ENCODE measurements at places on chromosomes 12 and 14.

GRCh38 chr12:78531831-78532458, 332.6 kb upstream of the SYT1 start:
- no peak for DNase-seq

- DNase-seq, result no peak
These were observed 1.2 kb downstream of the ZBTB25 start for GRCh38 chr14:64502456-64502855.

DNA sequence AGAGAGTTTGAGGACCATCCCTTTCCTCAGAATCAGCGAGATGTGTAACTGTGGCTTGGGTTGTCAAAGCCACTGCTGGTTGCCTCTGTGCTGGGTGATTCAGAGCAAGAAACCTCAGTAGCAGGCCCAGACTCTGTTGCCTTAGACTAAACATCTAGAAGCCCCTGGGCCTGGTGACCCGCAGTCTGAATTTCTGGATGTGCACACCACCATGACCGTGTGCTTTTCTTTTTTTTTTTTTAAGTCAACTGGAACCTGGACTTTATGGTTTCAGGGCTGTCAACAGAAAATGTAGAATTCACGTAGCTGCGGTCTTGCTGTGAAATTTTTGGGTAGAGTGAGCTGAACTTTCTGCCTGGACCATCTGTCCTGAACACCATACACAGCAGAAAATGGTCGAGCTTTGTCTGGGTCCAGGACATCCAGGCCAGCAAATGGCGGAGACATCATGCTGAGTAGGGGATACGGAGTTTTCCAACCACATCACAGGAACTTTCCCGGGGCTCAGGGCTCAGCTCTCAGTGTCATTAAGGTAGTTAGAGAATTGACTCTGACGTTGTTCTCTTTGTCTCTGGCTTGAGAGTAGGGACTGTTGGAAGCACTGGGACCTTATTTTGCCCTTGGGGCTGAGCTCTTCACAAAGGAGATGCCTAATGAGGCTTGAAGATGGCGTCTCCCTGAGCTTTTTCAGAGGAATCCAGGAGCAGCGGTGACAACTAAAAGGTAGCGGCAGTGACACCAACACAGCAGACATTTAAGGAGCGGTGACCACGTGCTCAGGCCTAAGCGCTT, 23.0 kb upstream of the BATF start:
- no peak for DNase-seq

DNA sequence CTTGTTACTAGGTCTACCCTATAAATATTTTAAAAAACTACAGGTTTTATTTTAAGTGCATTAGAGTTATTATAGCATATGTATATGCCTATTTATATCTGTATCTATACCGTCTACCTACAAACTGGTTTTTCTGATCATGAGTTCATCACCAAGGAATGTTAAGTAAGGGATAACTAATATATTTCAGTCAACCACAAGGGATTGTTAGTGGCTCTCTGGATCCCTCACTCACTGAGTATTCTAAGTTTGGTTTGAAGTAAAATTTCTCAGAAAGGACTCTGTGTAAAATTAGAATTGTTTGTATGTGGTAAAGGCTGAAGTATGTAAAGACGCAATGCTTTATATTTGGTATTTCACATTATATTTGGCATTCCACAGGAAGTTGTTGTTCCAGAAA, 4.8 kb downstream of the EPYC start:
- DNase-seq, result no peak

- no peak for DNase-seq
These were observed 62.0 kb upstream of the DUSP6 start for GRCh38 chr12:89414322-89414721.

DNA sequence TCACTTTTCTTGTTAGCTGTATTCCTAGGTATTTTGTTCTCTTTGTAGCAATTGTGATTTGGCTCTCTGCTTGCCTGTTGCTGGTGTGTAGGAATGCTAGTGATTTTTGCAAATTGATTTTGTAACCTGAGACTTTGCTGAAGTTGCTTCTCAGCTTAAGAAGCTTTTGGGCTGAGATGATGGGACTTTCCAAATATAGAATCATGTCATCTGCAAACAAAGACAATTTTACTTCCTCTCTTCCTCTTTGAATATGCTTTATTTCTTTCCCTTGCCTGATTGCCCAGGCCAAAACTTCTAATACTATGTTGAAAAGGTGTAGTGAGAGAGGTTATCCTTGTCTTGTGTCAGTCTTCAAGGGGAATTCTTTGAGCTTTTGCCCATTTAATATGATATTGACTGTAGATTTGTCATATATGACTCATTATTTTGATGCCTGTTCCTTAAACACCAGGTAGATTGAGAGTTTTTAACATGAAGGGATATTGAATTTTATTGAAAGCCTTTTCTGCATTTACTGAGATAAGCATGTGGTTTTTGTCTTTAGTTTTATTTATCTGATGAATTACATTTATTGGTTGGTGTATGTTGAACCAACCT, 26.7 kb downstream of the CLECL1 start:
- DNase-seq, result no peak

GRCh38 chr14:101738703-101739320, 22.7 kb upstream of the PPP2R5C start:
- DNase-seq, result no peak

DNA sequence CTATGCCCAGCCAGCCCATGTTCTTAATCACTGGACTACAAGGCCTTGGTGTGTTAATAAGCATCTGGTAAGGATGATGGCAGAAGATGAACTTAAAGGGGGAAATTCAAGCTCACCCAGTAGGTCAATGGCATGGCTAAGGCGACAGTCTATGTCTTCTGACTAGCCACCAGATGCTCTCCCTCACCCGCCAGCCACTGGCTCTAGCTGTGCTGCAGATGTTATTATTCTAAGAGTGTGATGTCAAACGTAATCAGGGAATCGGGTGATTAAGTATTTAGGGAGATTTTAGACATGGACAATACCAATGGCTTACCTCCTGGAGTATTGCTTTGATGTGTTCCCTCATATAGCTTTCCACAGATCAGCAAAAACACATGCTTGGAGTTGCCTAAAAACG, 39.2 kb upstream of the MAX start:
- DNase-seq, result no peak

- DNase-seq, result no peak
These were observed 1416.5 kb downstream of the AACS start for GRCh38 chr12:126481688-126482087.

Measured in mesendoderm (in vitro differentiated cells).